ENCODE measurements at places on chromosomes 7 and 10.

DNA sequence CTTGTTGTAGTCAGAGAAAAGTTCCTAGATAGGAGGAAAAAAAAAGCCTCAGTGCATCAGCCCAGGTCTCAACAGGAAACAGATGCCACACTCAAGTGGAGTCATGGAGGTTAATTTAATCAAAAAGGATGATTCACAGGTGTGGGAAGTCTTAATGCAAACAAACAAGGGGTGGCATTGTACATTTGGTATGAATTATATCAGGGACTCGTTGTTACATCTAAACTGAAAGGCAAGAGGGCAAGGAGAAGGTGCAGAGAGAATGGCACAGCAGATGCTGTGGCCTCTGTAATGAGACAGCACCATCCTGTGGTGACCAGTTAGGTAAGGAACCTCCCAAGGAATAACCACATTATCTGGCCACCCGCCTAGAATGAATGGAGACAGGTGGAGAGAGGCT, 133.7 kb downstream of the PTPRZ1 start:
- DNase-seq = no peak

- DNase-seq = no peak
These were observed 77.5 kb downstream of the ARID5B start for GRCh38 chr10:61978965-61979364.

- DNase-seq = no peak
These were observed 26.0 kb downstream of the HSPA12A start for GRCh38 chr10:116716381-116716780.

DNA sequence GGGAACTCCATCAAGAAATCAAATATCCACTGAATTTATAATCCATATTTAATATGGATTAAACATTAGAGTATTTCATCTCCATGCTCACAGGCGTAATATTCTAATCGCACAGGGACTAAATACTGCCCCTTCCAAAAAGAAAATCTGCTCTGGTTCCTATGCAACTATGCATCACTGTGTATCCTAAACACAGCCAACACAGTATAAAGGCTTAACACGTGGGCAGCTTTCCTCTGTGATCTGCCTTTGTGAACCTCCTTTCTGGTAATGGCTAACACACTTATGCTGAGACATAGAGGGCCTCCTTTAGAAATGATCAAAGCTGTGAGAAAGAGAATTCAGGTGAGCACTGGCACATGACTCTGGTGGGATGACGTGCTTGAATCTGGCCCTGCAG, 110.2 kb downstream of the RAB11FIP2 start:
- DNase-seq = no peak

DNA sequence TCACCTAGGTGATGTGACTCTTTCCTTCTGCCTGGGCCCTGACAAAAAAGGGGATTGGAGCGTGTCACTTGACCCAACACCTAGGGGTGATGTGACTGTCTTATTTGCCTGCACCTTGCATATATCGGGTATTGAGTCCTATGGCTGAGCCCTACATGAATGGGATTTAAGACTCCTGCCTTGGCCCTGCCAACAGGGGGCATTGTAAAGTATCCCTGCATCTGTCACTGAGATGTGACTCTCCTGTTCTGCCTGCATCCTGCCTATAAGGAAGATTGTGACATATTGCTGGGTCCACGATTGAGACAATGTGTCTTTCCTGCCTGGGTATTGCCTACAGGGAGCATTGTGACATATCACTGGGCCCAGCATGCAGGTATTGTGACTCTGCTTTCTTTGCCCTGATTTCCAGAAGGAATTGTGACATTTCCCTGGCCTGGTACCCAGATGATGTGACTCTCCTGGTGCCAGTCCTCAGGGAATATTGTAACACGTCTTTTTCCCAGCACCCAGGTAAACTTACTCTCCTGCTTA, 14.2 kb upstream of the ZNF107 start:
- no peak for DNase-seq

GRCh38 chr10:33684211-33684611, 349.7 kb upstream of the NRP1 start:
- no peak for DNase-seq

GRCh38 chr7:149828357-149829309, 9.5 kb upstream of the ZNF862 start:
- DNase-seq = no peak

GRCh38 chr10:75038335-75038734, 73.1 kb upstream of the SAMD8 start:
- no peak for DNase-seq

DNA sequence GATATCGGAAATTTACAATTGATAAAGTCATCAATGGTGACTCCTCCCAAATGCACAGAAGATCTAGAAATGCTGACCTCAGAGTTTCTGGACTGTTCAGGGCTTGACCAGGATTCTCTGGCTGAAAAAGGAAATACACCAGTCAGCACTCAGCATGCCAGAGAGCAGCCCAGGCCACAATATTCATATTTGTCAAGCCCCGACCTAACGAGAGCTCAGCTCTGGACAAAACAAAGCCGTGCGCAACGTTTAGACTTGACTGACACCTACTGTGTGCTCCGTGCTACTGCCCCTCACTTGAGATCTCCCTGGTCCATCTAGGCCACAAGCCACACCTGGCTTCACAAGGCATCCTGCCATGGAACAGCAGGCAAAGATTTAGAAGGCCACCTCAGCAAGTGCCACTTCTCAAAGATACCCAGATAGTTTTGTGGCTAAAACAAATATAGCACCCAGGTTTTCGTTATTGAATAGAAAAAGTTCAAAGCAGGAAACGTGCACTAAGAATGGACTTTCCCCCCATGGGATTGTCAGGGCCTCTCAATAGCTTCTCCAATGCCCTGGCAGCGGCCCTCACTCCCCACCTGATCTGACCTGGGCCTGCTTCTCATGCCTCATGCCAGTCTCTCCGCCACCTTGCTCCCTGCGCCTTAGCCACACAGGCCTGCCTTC, 218.3 kb downstream of the FAM107B start:
- no peak for DNase-seq

- DNase-seq = no peak
These were observed 276.6 kb upstream of the GHITM start for GRCh38 chr10:83862723-83863122.

GRCh38 chr10:44339218-44339617, 45.7 kb downstream of the CXCL12 start:
- no peak for DNase-seq

- no peak for DNase-seq
These were observed 74.2 kb downstream of the SNX10 start for GRCh38 chr7:26365901-26366275.

- DNase-seq = no peak
These were observed 30.4 kb downstream of the LRRC4 start for GRCh38 chr7:128000854-128001265.

DNA sequence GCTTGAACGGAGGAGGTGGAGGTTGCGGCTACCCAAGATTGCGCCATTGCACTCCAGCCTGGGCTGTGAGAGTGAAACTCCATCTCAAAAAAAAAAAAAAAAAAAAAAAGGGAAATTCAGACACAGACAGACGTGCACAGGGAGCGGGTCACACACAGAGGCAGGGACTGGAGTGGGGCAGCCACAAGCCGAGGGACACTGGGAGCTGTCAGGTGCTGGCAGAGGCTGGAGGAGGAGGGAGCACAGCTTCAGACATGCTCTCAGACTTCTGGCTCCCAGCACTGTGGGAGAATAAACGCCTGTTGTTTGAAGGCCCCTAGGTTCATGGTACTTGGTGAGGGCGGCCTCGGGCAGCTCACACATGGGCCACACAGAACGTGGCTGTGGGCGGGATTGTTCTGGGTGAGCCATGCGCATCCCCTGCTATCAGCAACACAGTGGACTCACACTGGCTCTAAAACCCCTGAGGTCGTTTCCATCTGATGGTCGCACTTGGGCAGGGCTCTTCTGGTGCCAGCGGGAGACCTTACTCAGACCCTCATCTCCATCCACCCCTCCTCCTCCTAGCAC, 375.9 kb downstream of the DNAJB6 start:
- no peak for DNase-seq

- DNase-seq = no peak
These were observed 11.5 kb downstream of the ELFN1 start for GRCh38 chr7:1681581-1681980.

DNA sequence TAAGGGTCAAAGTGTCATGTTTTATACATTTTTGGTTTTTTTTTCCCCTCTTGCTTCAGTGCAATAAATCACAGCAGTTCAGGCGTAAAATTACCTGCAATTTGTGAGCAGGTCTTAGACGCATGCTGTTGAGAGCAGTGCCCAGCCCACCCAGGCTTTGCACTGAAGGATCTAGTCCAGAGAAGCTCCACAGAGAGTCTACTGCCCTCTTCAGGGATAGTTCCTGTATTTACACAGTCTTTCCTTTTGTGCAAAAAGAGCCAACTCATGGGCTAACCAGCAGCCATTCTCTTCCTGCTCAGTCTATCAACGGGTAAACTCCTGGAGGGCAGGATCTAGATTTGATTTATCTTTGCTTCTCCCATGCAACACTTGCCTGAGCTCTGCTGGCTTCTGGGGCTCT, 82.2 kb upstream of the NAMPT start:
- no peak for DNase-seq

DNA sequence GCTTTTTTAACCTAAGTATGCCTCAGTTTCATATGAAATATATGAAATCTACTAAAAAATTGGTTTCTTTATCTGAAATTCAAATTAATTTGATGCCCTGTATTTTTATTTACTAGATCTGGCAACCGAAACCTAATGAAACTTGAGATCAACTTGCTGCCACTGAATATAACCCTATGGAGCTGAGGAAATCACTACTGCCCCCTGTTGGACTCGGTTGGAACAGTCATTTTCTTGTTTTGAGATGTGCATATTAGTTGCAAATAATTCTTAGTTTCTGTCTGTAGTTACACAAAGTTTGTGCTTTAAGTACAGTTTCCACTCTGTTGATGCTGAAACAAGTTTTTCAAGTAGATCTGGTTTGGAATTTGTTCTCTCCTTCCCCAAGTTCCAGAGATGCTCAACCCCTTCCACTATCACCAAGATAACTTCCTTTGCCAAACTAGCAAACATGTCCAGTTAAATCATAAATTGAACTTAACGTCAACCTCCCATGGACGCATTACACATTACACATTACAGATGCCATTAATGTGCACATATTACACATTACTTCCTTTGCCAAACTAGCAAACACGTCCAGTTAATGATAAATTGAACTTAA, 22.2 kb upstream of the EXOC4 start:
- peak; percentile 12 for DNase-seq

DNA sequence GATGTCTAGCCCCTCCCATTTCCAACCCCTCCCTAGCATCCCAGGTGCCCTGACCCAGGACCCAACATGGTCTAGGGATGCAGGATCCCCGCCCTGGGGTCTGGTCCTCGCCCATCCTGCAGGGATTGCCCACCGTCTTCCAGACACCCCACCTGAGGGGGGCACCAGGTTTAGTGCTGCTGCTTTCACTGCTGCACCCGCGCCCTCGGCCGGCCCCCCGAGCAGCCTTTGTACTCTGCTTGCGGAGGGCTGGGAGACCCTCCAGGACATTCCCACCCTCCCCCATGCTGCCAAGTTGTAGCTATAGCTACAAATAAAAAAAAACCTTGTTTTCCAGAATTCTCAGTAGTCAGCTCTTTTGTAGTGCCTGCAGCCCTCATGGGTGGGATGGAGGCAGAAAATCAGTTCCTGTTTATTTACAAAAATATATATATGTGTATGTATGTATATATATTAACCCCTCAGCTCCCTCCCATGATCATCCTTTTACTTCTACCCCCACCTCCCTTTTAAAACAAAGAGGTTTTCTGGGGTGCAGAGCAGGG, 9.7 kb downstream of the ZYX start:
- DNase-seq = no peak

GRCh38 chr7:332020-332517, 42.1 kb downstream of the FOXL3 start:
- no peak for DNase-seq

- no peak for DNase-seq
These were observed 181.8 kb upstream of the MBL2 start for GRCh38 chr10:52954407-52954806.

DNA sequence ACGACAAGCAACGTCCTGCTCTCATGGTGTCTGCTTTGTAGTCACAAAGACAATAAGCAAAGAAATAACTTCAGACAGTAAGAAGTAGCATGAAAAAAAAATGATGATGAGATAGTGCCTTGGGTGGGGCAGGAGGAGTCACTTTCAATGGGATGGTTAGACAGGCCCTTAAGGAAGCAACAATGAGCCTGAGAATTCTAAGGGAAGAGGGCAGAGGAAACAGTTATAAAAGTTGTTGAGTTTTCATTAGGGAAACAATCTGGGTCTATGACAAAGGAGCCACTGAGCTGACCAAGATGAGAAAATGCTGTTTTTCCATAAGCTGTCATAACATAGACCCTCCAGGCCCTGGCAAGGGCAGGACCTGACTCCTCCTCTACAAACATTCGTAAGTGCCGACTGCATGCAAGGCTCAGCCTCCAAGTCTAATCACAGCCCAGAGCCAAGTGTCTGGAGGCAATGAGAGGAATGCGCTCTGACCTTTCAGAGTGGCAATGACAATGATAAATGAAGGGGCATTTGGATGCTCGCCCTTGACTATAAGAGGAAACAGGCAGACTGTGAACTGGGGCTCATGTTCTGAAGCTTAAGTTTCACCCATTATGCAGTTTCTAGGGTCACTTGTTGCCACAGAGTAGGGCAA, 43.7 kb downstream of the PPP1R3C start:
- DNase-seq = no peak

GRCh38 chr7:22849662-22850061, 27.0 kb upstream of the TOMM7 start:
- DNase-seq = no peak

DNA sequence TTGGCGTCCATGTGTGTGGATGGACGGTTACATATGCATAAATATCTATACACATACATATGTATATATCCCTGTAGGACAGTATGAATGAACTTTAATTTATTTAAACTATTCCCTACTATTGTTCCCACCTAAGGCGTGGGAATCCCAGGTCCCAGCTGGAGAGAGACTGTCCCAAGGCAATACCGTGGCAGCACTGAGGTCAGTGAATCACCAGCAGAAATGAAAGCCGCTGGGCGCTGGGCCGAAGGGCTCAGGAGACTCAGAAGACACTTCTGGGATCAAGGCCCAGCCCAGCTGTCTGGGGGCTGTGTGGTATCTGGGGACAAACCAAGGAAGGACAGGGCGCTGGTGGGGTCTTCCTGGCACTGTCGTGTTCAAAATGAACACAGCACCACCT, 49.6 kb upstream of the MYL10 start:
- no peak for DNase-seq

DNA sequence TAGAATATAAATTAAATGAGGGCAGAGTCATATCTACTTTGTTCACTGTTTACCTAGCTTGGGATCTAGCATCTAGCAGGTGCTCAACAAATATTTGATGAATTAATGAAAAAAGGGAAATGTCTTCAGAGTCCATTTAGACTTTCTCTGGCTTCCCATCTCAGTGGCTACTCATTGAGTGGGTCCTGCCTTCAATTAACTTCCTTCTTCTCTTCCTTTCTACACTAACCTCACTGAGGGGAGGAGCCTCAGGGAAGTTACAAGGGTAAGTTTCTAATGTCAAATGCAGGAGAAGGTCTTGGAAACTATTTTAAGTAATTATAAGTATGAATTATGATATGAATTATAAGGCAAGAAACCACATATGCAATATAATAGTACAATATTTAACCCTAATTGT, 28.2 kb upstream of the MPP7 start:
- no peak for DNase-seq

All from right renal pelvis (tissue), 4 donors.